Activated CD4-positive, alpha-beta memory T cell treated with anti-CD3 and anti-CD28 coated beads, Interleukin-2, amount 10 ng/mL, durations not matched to agents 7 days and 5 days (primary cell): ENCODE measurements at places on chromosomes 16 and 17.

DNA sequence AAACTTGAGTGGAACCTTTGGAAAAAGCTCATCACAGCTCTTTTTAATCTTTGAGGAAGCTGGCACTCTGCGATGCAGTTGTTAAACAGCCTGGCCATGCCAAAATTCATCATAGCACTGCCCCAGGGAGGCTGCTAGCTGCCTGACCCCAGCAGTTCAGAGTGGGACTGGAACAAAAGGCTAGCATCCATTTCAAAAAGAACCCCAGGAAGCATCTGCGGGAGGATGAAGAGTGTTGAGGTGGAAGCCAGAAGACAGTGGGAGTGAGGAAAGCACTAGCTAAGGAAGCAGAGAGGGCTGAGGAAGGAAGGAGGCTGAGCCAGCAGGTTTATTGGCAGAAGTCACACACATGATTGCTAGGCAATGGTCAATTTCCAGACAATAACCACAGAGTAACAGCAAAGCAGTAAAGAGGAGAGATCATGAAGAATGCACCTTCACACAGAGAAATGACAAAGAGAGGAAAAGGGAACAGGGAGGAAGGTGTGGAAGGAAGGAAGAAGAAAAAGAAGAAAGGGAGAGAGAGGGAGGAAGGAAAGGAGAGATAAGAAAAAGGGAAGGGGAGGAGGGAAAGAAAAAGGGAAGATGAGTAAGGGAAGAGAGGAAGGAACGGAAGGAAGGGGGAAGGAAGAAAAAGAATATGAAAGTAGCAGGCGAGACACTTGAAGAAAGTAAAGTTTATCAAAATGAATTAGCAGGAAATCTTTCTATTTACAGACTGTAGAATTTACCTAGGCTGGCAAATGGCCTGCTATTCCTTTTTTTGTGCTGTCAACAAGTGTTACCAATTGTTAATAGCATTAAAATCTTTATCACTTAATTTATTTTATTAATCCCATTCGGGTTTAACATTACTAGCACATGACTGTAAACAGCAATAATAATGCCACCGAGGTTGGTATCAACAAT lies 270.0 kb upstream of the PSMD7 start:
- no peak for DNase-seq

DNA sequence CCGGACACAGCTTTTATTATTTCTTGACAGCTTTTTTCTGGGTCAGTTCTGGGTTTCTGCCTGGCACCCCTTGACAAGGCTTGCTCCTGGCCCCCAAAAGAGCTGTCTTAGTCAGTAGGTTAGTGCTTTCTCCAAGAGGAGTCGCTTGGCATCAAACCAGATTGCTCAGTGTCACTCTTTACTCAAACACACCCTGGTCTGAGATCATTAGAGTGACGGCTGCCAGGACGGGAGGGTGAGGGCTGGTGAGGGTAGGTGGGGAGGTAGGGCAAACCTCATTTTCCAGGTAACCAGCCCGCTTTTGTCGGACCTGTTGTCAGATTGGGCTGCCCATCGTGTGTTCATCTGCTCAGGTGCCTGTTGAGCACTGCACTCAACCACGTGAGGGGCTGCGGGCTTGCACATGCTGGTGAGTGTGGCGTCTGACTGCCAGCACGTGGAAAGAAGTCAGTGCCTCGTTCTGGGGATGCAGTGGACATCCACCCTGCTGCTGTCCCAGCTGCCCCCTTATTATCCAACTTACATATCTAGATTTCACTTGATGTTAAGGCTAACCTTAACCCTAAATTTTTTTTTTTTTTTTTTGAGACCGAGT lies 12.4 kb downstream of the TMEM94 start:
- no peak for DNase-seq

DNA sequence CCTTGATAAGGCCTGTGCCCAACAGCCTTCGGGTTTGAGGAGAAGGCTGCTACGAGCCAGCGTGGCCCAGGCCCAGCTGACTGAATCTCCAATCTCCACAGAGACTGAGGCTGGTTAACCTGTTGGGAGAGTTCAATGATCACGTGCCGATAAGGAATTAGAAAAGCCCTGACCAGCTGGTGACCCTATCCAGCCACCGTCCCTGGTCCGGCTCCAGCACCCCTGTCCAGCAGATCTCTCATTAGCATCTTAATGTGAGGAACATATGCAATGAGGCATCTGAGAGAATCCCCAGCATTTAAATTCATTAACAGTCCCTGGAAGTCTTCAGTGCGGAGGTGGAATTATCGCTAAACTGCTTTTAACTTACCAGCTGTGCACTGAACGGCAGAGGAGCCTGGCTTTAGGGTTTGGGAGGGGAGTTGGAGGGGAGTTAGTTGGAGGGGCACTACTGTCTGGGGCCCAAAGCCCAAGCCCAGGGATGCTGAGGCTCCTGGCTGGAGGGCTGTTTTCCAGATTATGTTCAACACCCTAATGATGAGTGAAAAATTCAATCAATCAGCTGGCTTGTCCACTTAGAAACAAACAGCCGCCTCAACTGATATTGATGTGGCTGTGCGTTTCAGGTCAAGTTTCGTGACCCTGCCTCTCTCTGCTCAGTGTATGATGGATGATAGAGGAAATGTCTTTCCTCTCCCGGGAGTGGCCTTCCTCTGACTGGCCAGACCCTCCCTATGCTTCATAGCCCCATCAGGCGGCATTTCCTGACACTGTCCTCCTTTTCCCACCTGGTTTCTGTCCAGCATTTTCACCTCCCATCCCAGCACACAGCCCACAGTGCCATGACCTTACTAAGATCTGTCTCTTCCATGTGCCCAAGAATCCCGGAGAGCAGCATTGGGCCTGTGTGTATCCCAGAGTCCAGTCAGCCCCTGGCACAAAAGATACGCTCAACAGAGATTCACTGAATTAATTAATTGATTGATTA lies 184.5 kb downstream of the CCT6B start:
- no peak for DNase-seq

DNA sequence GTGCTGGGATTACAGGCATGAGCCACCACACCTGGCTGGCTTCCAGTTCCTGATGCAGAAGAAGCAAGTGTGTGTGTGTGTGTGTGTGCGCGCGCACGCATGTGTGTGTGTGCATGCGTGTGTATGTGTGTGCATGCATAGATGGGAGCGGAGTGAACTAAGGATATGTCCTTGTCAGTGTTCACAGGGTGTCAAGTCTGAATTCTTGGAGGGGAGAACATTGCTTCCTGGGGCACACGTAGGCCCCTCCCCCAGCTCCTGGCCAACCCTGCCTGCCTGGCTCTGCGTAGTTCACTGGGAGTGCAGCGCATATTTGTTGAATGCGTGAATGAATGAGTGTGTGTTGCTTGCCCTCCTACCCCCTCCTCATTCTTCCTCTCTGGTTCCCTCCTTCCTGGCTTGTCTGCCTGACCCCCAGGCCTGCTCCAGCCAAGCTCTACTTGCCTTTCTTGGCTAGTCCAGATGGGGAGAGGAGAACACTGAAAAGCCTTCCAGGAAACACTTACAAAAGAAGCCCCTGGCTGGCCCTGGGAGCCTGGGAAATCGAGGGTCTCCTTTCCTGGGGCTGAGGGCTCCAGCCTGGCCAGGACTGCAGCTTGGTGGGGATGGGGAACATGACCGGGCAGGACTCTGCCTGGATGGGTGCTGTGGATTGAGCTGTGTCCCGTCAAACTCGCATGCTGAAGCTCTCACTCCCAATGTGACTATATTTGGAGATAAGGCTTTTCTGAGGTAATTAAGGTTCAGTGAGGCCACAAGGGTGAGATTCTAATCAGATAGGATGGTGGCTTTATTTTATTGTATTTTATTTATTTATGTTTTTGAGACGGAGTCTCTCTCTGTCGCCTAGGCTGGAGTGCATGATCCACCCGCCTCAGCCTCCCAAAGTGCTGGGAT lies 27.9 kb downstream of the IGFBP4 start:
- DNase-seq, result no peak

GRCh38 chr17:58527949-58528348 lies 13.5 kb upstream of the MTMR4 start:
- DNase-seq, result no peak

GRCh38 chr17:50421308-50422051 lies 4.5 kb upstream of the ACSF2 start:
- DNase-seq, result no peak

DNA sequence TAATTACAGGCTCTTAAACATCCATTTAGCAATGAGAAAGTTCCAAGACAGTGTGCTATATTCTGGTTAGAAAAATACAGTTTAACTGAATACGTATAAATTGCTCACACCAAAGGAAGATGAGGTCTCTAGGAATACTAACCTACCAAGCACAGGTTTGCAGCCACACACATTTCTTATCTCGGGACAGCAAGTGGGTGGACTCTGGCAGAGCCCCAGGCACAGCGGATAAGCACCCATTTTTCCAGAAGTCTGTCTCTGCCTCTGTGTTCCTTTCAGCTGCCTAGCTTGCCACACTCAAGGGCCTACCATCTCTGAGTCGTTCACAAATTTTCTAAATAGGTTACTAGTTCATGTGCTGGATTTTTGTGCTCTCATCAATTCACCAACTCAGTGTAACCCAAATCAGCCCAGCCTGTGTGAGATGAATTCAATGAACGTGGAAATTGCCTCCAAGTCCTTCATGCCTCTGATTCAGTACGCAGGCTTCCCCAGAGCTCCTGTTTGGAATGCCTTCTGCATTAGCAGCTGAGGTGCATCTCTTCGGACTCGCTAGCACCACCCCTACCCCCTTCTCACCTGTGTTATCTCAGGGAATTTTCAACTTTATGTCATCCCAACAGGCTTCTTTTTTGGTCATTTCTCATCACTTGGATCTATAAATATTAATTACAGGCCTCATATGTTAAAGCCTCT lies 581.0 kb upstream of the CDH11 start:
- DNase-seq, result no peak

DNA sequence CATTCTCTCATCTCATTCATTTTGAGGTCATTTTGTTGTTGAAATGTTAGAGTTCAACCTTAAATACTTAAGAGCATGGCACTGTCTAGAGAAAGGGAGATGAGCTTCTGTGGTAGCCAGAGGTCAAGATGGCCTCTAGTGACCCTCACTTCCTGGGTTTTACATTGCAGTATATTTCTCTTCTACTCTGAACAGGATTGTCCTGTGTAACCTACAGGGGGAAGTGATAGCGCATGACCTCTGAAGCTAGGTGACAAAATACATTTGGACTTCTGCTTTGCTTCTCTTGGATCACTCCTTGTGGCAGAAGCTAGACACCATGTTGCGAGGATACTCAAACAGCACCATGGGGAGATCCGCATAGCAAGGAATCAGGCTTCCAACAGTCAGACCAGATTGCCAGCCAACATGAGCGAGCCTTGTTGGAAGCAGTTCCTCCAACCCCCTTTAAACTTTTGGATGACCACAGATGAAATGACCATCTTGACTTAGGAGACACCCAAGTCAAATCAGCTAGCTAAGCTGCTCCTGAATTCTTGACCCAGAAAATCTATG lies 748.4 kb downstream of the MAF start:
- DNase-seq, result no peak

- no peak for DNase-seq
Measured at GRCh38 chr16:69217433-69217832, 30.5 kb downstream of the SNTB2 start.

DNA sequence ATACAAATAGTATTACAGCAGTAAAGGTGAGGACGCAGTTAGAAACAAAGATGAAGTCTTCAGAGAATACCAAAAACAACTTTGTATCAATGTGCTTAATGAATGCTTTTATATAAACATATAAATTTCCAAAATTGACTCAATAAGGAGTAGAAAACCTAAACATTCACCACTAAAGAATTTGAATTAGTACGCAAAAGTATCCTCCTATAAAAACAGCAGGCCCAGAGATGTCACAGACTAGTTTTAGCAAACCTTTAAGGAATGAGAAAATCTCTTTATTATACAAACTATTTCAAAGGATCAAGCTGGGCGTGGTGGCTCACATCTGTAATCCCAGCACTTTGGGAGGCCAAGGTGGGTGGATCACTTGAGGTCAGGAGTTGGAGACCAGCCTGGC lies 86.2 kb downstream of the OR1D5 start:
- no peak for DNase-seq

DNA sequence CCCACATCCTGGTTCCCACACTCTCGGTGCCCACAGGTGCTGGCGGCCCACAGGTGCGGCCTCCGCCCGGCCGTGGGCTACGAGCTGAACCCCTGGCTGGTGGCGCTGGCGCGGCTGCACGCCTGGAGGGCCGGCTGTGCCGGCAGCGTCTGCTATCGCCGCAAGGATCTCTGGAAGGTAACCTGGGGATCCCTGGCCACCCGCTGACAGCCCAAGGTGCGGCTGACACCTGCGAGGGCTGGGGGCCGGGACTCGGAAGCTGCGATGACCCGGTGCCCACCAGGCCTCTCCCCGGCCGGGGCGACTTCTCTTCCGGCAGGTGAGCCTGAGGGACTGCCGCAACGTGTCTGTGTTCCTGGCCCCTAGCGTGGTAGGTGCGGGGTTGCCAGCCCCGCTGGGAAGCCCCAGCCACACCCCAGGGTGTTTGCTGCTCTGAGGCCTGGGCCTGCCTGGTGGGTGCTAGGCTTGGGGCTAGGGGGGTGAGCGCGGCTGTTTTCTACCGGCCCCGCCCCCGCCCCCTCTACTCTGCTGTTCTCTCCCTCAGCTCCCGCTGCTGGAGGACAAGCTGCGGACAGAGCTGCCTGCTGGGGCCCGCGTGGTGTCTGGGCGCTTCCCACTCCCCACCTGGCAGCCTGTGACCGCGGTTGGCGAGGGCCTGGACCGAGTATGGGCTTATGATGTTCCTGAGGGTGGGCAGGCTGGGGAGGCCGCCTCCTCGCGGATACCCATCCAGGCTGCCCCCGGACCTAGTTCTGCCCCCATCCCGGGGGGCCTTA lies 1.0 kb downstream of the ANTKMT start:
- no peak for DNase-seq

DNA sequence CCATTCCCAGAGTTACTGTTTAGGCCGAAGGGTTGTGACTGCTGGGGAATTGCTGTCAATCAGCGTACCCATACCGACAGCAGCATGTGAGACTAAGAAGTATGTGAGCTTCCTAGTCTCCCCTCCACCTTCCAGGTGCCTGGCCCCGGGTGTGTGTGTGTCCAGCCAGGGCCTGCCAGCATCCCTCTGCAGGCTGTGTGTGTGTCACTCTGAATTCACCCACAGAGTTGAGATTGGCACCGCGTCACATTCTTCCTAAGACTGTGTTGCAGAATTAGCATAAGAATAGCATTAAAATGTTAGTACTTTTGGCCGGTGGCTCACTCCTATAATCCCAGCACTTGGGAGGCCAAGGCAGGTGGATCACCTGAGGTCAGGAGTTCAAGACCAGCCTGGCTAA lies 31.8 kb downstream of the PRMT7 start:
- DNase-seq, result no peak

DNA sequence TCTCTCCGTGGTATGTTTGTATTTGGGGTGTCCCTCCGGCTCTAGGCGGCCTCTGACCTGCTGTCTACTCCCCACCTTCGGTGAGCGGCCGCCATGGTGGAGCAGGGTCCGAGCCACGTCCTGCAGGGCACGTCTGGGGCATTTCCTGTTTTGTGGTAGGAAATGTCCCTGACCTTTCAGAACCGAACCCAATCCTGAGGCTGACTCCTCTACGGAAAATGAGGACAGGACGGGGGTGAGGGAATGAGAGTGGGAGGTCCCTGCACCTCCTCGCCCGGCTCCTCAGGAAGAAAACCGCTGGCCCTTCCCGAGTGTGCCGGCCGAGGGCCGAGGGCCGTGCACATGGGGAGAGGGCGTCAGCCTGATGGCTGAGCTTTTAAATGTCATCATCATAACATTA lies 45.8 kb downstream of the WDR45B start:
- DNase-seq, result no peak
